Stimulated activated CD8-positive, alpha-beta memory T cell treated with anti-CD3 and anti-CD28 coated beads, Interleukin-15, amount 100 ng/mL, for 4 hours (primary cell): ENCODE measurements at places on chromosomes 3 and 15.

- no peak for DNase-seq
Measured at GRCh38 chr3:197171481-197172067, 126.8 kb downstream of the DLG1 start.

DNA sequence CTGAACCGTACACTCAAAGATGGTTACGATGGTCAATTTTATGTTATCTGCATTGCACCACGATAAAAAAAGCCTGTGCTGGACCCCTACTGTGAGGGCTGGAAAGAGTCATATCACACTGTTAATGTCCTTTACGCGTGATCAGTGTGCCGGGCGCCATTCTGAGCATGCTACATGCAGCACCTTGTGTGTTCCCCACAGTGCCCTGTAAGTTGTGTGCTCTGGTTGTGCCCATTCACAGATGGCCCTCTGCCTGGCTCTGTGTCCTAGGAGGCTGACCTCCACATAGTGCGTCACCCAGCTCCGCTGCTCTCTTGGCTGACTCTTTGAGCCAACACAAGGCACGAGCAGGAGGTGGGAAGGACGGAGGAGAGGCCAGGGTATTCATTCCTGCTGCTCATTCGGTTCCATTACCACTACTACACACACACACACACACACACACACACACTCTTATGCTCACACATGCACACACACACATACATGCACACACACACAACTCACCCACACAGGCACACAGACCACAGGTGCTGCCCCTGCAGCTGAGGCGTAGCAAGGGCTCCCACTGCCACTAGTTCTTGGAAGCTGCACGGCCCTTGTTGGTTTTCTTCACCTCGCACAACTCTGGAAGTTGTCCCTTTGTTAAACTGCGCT lies 129.6 kb upstream of the IQSEC1 start:
- no peak for DNase-seq

DNA sequence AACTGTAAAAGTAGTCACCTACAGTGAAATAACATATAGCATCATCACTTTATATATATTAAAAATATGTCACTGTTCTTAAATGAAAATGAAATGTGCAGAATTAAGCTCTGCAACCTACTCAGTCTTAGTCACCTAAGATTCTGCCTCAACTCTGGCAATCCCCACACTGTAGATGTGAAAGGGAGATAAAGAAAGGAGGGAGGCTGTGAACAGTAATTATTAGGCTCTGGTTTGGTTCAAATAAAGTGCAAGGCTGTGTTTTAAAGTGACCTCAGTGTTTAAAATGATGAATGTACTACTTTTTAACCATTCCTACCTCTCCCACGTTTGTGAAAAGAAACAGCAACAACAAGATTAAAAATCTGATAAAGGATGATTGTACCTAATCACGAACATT lies 72.2 kb downstream of the ATP8B4 start:
- DNase-seq, result no peak

DNA sequence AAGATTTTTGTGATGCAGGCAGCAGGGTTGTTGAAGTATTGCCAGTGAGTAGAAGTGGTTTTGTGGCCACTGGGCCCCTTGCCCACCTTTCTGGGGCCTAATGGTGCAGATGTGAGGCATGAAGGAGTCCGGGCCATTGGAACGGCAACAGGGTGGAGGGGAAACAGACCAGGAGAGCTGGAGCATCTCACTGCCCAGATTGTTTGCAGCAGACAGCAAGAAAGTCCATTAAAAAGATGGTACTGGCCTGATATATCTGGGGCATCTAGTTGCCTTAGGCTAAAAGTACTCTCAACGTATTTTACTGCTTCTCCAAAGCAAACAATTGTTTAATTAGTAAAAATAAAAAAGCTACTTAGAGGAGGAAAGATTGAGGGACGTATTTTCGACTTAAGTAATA lies 298.4 kb downstream of the SATB1 start:
- no peak for DNase-seq

GRCh38 chr15:97425596-97425995 lies 534.9 kb upstream of the ARRDC4 start:
- no peak for DNase-seq

GRCh38 chr15:86237111-86237500 lies 157.4 kb downstream of the AGBL1 start:
- DNase-seq, result no peak

GRCh38 chr15:37813306-37813705 lies 121.1 kb upstream of the TMCO5A start:
- no peak for DNase-seq

DNA sequence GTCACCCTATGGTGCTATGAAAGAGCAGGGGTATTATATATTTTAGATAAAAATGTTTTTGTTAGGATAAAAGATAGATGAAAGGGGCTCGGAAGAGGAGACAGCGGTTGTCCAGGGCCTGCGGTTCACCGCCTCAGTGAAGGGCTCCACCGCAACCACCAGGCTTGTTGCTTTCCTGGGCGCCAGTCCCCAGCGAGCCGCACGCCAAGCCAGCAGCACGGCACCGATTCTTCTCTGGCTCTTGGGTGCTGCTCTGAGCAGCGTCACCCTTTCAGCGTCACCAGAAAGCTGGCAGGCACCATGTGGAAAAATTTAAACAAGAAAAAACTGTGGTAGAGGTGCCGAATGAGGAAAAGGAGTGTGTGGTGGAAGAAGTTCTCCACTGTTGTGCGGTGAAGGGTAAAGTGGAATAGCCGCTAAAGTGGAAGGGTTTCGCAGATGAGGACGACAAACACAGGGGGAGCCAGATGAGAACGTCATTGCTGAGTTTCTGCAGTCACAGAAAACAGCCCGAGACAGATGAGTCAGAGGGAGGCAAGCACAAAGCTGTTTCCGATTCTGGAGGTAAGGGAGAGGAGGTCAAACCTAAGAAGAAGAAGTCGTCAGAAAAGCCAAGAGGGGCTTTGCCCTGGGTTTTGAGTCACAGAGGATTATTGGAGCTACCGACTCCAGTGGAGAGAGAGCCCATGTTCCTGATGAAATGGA lies 569.2 kb downstream of the ZBBX start:
- no peak for DNase-seq

DNA sequence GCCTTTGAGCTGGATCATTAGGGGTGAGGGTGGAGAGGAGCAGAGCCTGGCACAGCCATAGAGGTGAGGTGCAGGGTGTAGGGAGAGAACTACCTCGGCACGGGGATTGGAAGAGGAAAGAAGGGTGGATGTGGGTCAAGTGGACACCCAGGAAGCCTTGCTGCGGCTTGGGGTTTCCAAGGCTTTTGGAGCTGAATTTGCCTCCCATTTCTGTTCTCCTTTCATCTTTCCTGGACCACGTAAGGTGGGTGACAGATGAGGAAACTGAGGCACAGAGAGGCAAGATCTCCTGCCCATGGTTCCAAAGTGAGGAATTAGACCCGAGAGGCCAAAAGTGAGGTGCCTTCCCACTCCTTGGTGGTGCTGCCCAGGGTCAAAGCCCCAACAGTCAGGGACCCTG lies 35.4 kb upstream of the SFMBT1 start:
- no peak for DNase-seq
